ENCODE measurements at places on chromosomes 13 and 19. TPM values are rescaled to one million over a fixed set of nuclear protein-coding genes. Genes with fewer than 3 reads are reported as not detected.

DNA sequence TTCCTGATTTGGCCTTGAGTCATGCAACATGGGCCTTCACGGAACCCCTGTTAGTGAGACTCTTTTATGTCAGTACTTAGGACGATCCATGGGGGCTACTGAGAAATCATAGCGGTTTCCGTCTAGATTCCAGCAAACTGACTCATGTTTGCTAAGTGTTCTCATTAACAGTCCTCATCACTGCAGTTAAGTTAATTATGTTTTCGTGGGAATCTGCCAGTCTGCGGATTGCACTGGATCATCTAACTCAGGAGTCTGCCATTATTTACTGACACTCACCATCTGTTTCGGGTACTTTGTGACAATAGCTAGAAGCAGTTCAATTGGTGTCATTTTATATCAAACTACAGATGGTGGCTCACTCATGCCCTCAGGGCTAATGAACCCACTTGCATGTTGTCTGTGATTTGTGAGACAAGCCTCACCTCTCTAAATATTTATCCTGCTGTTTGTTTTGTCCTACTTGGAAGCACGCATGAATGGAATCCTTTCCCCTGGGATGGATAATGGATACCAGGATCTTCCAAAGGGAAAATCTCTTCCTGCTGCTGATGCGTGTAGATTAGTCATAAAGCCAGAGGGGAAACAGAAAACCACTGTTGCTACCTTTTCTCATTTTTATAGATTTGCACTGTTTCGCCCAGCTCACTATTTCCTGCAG is 61.8 kb downstream of the RAB20 start:
- no peak for DNase-seq

DNA sequence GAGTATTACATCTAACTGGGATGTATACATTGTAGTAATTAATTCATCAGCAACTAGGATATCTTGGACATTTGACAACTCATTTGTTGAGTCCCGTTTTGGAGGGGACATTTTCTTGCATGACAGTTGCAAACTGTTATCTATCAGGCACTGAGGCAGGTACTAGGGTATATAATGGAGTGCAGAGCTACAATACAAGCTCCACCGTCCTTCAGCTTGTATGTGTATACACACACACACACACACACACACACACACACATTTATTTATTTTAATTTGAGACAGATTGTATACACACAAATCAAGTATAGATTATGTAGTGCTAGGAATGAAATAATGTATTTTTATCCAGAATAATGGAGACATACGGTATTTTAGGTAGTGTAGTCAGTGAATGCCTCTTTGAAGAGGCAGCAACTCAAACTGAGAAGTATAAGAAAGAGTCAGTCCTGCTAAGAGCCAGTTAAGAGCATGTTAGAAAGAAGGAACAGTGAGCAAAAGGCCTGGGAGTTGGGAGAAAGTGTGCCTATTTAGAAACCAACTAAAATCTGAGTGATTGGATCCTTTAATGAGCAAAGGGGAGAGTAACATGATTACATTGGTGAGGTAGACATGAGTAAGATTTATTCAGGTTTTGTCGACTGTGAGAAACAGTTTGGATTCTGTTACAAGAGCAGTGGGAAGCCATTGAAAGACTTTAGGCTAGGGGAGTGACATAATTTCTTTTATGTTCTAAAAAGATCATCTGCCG is 74.5 kb downstream of the NBEA start:
- DNase-seq: no peak

DNA sequence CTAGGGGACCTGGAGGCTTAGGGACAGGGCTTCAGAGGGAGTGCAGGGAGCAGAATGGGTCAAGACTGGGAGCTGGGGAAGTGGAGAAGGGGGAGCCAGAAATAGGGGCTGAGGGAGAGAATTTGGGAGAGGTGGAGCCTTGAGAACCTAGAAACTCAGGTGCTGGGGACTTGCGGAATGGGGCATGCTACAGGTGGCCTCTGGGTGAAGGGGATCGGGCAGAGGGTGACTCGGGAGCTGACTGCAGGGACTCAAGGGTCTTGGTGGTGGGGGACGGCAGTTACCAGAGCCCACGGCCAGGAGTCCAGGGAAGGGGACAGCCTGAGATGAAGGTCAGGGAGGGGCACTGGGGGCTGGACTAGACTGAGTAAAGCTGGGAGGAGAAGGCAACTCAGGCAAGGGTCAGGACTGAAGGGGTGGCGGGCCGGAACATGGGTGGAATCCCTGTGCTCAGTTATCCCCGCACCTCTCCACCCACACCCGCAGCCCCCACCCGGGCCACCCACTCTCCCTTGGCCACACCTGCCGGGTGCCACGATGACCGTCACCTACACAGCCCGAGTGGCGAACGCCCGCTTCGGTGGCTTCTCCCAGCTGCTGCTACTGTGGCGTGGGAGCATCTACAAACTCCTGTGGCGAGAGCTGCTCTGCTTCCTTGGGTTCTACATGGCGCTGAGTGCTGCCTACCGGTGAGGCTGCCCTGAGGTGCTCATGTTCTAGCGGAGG is 628 bp downstream of the BEST2 start:
- DNase-seq: no peak

- no peak for DNase-seq
These were observed 54.6 kb upstream of the URI1 start for GRCh38 chr19:29887442-29887855.

The OR10H1 gene
- total RNA-seq: not detected

Measured in omental fat pad (tissue), 4 donors.